ENCODE measurements at places on chromosomes 4 and X. TPM values are rescaled to one million over a fixed set of nuclear protein-coding genes. Genes with fewer than 3 reads are reported as not detected.

DNA sequence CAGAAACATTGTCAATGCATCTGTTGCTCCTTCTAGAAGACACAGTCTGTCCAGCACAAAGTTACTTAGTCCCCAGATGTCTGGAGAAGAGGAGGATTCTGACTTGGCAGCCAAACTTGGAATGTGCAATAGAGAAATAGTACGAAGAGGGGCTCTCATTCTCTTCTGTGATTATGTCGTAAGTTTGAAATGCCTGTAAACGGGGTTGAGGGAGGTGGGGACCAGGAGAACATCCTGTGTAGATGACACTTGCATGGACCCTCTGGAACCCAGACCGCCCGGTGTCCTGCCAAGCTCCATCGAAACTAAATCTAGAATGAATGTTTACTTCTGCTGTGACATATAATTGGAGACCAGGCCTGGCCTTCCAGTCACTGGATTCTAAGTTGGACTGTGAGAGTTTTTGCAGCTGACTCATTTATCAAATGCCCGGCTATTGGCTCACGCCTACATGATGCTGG is 45.0 kb upstream of the MSANTD1 start:
- peak overlapping the region; percentile 99 for H3K27ac ChIP-seq
- peaks cover 36% of the 10 kb centered on the region for H3K4me1 ChIP-seq

GRCh38 chr4:37441231-37442061 is 196.9 kb downstream of the NWD2 start:
- no peak overlapping the region for H3K27ac ChIP-seq
- H3K27me3 ChIP-seq, result peaks cover 6% of the 10 kb centered on the region
- no peaks in the 10 kb centered on the region for H3K4me1 ChIP-seq
- no peaks in the 10 kb centered on the region for H3K36me3 ChIP-seq

COX7B2 gene
- not detected for total RNA-seq

ASB11 gene
- total RNA-seq, result not detected
